ENCODE measurements at places on chromosomes 7 and 10.

- DNase-seq: no peak
Observed at GRCh38 chr7:19369806-19370205, 224.6 kb upstream of the FERD3L start.

- DNase-seq: no peak
Observed at GRCh38 chr7:137628216-137628615, 218.6 kb downstream of the DGKI start.

- DNase-seq: no peak
Observed at GRCh38 chr10:91286572-91286971, 66.1 kb downstream of the PCGF5 start.

DNA sequence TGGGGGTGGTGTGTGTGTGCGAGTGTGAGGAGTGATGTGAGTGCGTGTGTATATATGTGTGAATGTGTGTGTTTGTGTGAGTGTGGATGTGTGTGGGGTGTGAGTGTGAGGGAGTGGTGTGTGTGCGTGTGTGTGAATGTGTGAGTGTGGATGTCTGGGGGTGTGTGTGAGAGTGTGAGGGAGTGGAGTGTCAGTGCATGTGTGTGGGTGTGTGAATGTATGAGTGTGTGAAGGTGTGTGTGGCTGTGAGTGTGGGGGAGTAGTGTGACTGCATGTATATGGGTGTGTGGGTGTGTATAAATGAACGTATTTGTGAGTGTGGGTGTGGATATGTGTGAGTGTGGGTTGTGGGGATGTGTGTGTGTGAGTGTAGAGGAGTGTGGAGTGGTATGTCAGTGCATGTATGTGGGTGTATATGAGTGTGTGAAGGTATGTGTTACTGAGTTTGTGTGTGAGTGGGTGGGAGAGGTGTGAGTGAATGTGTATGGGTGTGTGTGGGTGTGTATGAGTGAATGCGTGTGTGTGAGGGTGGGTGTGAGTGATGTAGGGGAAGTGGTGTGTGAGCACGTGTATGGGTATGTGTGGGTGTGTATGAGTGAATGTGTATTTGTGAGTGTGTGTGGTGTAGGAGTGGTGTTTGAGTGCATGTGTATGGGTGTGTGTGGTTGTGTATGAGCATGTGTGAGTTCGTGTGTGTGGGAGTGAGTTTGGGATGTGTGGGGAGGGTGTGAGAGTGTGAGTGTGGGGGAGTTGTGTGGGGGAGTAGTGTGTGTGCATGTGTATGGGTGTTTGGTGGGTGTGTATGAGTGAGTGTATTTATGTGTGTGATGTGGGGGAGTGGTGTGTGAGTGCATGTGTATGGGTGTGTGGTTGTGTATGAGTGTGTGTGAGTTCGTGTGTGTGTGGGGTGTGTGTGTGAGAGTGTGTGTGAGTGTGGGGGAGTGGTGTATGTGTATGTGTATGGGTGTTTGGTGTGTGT, 28.5 kb upstream of the NUB1 start:
- DNase-seq: no peak

DNA sequence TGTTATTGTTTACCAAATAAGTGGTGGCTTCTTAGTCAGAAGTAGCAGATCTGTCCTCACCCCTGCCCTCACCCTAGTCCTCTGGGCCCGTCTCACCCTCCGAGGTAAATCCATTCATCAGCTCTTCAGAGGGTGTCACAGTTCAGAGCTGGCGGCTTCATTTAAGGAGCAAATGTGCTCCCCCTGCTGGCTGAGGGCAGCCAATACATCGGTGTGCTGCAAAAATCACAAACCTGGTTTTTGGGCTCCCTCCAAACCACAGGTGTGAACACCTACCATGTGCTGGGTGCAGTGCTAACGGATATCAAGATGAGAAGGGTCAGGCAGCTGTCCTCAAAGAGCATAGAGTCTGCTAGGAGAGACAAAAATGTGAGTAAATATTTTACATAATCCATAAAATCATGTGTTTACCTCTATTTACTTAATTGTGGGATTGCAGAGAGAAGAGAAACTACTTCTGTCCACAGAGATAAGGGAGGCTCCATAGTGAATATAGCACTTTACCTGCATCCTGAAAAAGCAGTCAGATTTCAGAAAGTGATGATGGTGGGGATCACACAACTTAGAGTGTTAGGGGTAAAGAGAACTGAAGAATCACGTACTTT, 15.5 kb upstream of the CRTAC1 start:
- peak; percentile 72 for DNase-seq

GRCh38 chr7:81190997-81191768, 272.3 kb upstream of the SEMA3C start:
- DNase-seq: peak; percentile 43

- DNase-seq: no peak
Observed at GRCh38 chr10:76973091-76974016, 664.3 kb downstream of the KCNMA1 start.

- DNase-seq: no peak
Observed at GRCh38 chr10:123327896-123328295, 173.7 kb downstream of the BUB3 start.

GRCh38 chr7:114412548-114412947, 2.1 kb upstream of the FOXP2 start:
- DNase-seq: no peak

DNA sequence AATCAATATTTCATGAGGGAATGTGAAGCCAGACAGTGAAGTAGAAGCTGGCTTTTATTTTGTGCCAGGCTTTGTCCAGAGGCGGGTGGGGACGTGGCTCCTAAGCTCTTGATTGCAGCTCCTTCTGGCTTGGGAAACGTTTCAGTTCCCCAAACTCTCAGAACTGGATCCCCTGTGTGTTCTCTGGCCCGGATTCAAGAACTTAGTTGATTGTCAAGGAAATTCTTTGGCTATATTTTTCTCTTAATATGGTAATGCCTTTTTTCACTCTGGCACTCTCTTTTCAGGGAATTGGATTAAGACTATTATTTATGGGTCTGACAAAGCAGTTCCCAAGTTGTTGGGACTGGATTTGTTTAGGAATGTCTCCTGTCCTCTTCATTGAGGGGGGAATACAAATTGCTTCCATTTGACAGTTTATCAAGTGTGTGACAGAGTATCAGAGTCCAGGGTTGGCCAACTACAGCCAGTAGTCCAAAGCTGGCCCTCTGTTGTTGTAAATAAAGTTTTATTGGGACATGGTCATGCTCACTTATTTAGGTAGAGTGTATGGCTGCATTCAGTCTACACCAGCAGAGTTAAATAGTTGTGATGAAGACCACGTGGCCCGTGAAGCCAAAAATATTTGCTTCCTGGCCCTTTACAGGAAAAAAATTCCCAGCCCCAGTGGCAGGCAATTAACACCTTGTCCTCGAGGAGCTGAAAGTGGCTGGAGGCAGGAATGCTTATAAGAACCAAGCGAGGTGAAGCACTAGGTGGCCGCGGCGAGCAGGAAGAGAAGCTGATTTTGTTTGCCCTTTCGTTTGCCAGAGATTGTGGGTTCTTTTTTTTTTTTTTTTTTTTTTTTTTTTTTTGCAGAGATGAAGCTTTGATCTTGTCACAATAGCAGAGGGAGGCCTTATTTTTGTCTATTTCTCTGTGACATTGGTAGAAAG, 34.3 kb downstream of the HTRA1 start:
- DNase-seq: no peak

GRCh38 chr7:138603549-138604318, 97.4 kb downstream of the SVOPL start:
- DNase-seq: no peak

DNA sequence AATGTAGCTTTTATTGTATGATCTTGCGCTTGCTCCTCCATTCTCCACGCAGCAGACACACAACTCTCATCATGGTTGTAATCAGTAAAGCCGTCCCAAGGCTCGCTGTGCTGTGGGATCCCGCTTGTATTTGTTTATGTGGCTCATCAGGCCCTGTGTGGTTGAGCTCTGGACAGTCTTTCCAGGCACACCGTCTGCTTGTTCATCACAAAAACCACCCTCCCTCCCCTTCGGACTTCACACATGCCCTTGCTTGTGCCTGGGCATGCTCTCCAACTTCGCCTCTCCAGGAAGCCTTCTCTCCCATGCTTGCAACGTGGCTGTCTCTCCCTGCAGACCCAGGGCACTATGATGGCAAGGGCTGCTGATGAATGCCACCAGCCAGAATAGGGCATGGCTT, 62.4 kb downstream of the HK1 start:
- DNase-seq: no peak

DNA sequence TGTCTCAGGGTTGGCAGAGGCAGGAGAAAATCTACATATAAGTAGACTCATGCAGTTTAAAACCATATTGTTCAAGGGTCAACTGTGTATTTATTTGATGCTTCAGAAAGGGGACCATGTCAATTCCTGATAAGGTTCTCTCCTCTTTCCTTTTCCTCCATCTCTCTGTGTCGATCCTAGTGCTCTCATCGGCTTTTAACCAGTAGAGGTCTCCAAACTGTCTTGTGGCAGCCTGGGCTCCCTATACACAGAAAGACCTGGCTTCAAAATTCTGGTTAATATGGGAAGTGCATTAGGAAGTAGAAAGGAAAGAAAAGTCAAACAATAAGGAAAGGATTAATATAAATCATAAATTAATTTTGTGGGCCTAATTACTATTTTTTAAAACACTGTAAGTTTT, 304.4 kb upstream of the C7orf33 start:
- DNase-seq: peak; percentile 36

DNA sequence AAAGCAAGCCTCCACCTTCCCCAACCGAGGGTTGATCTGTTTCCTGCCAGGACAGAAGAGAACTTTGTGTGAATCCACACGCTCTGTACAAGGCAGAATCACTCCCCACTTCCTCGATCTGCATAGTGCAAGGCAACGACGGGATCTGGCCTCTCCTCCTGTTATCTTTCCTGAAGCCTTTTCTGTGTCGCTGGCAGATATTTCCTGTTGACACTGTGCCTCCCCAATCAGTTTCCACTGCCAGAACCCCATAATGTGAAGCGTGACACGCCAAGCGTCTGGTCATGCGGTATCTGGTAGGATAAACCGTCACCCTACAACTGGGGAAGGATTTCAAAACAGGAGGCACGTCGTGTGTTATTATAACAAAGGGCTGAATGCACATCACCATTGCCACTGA, 57.2 kb downstream of the FAM171A1 start:
- no peak for DNase-seq

DNA sequence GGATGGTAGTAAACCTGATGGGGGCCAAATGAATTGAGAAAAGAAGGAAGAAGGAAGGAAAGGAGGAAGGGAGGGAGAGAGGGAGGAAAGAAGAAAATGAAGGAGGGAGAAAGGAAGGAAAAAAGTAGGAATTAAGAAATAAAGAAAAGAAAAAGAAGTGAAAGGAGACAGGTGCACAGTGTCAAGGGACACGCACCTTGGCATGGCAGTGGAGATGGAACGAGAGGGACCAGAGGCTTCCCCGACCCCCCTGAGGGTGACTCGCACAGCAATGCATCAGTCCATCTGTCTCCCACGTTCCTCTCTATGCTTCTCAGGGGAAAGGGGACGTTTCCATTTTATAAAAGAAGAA, 199.6 kb downstream of the CXCL12 start:
- no peak for DNase-seq

DNA sequence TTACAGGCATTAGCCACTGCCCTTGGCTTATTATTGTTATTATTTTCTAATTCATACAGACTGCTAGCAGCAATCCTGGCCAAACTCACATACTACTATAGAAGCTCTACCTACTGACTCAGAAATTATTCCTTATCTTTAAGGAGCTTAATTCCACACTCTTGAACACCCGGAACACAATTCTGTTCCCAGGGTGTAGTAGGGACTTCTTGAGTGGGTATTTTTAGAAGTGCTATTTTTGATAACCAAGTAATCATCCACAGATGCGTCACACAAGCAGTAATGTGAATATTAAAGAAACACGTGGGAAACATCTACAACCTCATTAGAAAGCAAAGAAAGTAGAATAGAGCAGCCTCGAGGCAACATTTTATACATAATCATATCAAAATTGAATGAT, 149.2 kb downstream of the PTEN start:
- no peak for DNase-seq

GRCh38 chr7:90243556-90243955, 1.4 kb upstream of the CFAP69 start:
- DNase-seq: no peak

GRCh38 chr10:129743738-129744133, 220.3 kb downstream of the EBF3 start:
- DNase-seq: no peak

GRCh38 chr7:129298268-129298893, 73.6 kb downstream of the AHCYL2 start:
- peak; percentile 66 for DNase-seq

DNA sequence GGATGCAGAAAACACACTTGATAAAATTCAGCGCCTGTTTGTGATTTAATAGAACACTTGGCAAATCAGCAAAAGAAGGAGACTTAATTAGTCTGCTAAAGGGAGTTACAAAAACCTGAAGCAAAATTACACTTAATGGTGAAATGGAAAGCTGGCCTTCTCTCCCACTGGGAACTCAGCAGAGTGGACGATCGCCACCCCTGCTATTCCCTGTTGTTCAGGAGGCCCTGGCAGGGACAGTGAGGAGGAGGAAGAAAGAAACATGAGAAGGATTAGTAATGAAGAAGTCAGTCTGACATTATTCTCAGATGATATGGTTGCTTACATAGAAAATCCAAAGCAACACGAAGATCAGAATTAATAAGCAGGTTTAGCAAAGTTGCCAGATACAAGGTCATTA, 5.6 kb upstream of the KNDC1 start:
- no peak for DNase-seq

- DNase-seq: no peak
Observed at GRCh38 chr10:812787-813186, 118.7 kb downstream of the LARP4B start.

DNA sequence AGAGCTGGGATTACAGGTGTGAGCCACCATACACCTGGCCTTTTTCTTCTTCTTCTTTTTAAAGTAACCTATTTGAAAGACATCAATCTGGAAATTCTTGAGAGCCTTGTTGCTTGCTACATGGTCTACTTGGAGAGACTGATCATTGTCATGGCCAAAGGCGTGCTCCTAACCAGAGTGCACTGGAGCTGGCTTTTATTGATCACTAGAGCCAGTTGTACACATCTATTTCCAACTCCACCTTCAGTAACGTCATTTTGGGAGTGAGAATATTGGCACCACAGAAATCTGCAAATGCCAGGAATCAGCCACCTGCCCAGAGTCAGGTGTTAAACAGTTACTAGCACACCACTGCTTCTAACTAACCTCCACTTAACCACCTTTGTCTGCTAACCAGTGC, 735.1 kb downstream of the TYW1 start:
- DNase-seq: no peak

DNA sequence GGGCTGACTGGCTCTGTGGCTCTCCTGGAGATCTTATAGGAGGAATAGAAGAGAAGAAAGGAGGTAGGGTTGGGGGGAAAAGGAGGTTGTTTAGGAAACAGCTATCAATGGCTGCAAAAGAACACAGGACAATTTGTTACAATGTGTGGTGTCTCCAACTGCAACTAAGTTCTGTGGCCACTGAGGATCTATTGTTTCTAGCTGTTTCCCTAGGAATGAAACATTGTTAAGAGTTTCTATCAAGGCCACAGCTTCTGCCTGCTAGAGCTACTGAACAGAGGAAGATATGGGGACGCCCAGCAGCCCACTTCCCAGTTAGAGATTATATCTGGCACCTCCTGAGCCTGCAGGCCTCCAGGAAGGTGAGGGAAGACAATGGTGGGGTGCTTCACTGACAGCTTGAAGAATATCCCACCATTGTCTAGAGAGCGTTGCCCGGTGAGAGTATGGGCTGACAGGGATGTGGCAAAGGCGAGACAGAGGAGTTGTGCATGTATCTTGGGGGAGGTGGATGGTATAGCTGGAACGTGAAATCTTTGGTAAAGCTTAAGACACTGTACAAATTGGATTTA, 4.0 kb downstream of the SCD start:
- no peak for DNase-seq

GRCh38 chr7:79979437-79979836, 155.2 kb upstream of the GNAI1 start:
- DNase-seq: no peak

All from LoVo (cell line).